SK-MEL-5 (cell line): ENCODE measurements at places on chromosomes 1 and 21. TPM values are rescaled to one million over a fixed set of nuclear protein-coding genes. Genes with fewer than 3 reads are reported as not detected.

Gene SELENBP1
- 1.4 and 2.6 TPM in 2 replicates for total RNA-seq

Gene GBP4
- total RNA-seq = 0.03 TPM in 2 replicates

Gene SYDE2
- total RNA-seq = 2.0 and 2.6 TPM in 2 replicates

Gene NUF2
- 28.7 and 30.1 TPM in 2 replicates for total RNA-seq

Gene OR2L5
- not detected in 2 replicates for total RNA-seq

Gene NHLH1
- not detected in 2 replicates for total RNA-seq

Gene SPRR1B
- total RNA-seq = not detected in 2 replicates

Gene CFHR3
- total RNA-seq = not detected in 2 replicates

Gene OR2T29
- total RNA-seq = not detected in 2 replicates

Gene CFAP74
- not detected in 2 replicates for total RNA-seq

- peak; percentile 45 for DNase-seq
Measured at GRCh38 chr1:202656057-202656456, 54.2 kb downstream of the SYT2 start.

DNA sequence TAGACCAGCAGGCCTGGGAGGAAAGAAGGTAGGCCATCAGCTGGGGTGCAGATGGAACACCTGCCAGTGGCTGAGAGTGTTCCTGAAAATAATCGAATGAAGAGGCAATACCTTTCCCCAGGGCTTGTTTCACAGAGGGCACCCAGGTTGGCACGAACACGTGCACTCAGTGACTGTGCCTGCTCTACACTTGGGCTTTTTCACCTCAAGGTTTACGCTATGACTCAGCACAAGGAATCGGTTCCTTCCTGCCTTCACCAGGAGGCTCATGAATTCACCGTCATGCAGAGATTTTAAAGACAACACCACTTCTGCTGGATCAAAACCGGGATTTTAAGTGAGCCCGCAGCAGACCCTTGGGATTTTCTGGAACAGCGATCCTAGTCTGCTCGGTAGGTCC lies 118.5 kb upstream of the ADAR start:
- no peak for DNase-seq

GRCh38 chr1:11176081-11176706 lies 13.0 kb upstream of the ANGPTL7 start:
- no peak for DNase-seq

- no peak for DNase-seq
Measured at GRCh38 chr1:228336308-228337030, 70.2 kb downstream of the TRIM11 start.

DNA sequence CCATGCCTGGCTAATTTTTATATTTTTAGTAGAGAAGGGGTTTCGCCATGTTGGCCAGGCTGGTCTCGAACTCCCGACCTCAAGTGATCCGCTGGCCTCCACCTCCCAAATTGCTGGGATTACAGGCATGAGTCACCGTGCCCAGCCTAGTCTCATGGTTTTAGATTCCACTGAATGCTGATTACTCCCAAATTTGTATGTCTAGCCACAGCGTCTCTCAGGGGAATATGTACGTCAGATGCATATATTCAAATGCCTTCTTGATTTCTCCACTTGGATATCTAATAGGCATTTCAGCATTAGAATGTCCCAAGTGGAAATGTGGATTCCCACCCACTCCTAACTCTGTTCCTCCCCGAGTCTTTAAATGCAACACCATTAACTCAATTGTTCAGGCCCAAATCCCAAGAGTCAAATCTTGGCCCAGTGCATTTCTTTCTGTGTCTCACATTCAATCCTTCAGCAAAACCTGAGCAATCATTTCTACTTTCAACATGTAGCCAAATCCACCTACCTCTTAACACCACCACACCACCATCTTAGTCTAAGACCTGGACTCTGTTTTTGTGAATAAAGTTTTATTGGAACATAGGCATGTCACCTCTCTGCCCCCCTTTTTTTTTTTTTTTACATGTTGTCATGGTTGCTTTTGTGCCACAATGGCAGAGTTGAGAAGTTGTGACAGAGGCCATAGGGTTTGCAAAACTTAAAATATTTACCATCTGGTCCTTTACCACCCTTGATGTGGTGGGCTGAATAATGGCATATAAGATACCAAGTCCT lies 9.8 kb upstream of the CAMTA1 start:
- DNase-seq = no peak

- no peak for DNase-seq
Measured at GRCh38 chr1:158931055-158931737, at the start of gene PYHIN1. Gene PYHIN1 (plus strand): TSS chr1:158931552. CDS start chr1:158936911, 5,359 bp downstream.

DNA sequence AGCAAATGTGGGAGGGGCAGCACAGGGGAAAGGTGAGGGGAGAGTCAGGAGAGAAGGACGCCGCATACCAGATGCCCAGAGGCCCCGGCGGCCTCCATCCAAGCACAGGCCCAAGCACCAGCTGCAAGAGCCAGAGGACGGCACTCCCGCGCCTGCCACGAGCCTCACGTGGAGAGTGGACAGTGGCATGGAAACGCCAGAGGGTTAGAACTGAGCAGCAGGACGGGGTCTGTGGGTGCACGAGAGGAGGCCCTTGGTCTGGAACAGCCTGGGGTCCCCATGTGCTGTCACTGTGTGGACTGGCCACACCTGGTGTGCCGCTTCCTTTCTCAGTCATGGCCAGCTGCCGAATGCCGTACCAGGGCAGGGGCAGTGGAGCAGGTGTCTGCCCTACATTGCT lies 68.7 kb downstream of the AGPAT3 start:
- DNase-seq = no peak

- DNase-seq = no peak
Measured at GRCh38 chr1:200958597-200958996, 63.9 kb downstream of the INAVA start.

- DNase-seq = peak; percentile 66
Measured at GRCh38 chr1:78005755-78006154, 1.0 kb downstream of the DNAJB4 start.

DNA sequence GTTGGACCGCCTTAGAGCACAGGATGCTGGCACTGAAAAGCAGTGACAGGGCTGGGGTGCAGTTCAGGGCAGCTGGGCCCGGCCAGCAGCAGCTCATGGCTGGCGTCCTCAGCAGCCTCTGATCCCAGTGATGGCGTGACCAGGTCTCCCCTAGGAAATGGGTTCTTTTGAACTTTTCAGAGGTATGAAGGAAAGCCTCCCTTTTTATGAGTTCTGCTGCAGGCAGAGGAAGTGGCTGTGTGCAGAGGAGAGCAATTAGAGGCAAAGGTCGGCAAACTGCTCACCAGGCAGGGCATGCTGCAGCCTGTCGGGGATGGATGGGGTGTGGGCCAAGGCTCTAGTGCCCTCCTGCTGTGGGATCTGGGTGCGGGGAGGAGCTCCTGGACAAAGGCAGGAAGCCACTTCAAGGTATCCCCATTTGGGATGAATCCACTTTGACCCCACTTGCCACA lies 45.6 kb upstream of the RAB4A start:
- no peak for DNase-seq

- no peak for DNase-seq
Measured at GRCh38 chr1:13917607-13918006, 217.6 kb downstream of the PRDM2 start.

GRCh38 chr21:39131791-39132190 lies 51.5 kb downstream of the PSMG1 start:
- DNase-seq = no peak

DNA sequence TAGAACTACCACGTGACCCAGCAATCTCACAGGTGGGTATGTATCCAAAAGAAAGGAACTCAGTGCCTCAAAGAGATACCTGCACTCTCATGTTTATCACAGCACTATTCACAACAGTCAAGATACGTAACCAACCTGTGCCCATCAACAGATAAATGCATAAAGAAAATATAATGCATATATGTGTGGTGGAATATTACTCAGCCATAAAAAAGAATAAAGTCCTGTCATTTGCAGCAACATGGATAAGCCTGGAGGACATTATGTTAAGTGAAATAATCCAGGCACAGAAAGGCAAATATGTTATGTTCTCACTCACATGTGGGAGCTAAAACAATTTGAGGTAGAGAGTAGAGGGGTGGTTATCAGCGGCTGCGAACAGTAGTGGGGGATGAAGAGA lies 413.8 kb downstream of the SMYD3 start:
- no peak for DNase-seq

GRCh38 chr1:42956739-42957138 lies 1.9 kb downstream of the SLC2A1 start:
- no peak for DNase-seq

- no peak for DNase-seq
Measured at GRCh38 chr1:7993593-7994479, 32.3 kb downstream of the ERRFI1 start.
